ENCODE measurements at places on chromosomes 2 and 18.

- DNase-seq: no peak
Measured at GRCh38 chr2:76446872-76447271, 736.2 kb upstream of the GCFC2 start.

DNA sequence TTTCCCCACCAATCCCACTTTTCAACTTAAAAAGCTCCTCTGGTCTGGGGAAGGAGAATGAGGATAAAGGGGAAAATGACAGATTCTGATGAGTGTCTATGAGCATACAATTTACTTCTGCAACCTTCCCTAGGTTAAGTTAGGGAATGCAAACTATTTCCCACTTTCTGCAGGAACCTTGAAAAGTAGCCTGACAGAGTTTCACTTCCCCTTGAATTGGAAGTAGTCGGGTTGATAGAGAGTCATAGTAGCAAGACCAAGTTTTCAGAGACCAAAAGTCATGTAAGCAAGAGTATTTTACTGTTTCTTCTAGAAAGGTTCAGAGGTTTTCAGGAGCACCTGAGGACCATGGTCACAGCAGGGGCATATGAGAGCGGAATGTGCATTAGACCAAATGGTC, 815.1 kb downstream of the CPS1 start:
- no peak for DNase-seq

DNA sequence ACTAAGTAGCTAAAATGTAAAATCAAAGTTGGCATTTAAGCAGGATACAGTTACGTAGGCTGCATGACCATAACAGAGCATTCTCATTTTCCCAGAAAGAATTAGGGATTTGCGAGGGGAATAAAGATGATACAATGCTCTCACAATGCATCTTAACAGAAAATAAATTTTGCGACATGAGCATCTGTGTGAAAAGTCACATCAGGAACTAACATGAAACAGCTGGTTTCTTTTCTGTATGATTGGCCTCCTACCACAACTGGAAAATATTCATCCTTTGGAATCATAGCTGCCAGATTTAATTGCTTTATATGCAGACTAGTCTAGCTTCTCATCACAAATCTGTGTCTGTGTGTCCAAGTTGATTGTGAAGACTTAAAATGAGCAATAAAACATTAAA, 66.0 kb downstream of the KCTD18 start:
- DNase-seq: no peak

DNA sequence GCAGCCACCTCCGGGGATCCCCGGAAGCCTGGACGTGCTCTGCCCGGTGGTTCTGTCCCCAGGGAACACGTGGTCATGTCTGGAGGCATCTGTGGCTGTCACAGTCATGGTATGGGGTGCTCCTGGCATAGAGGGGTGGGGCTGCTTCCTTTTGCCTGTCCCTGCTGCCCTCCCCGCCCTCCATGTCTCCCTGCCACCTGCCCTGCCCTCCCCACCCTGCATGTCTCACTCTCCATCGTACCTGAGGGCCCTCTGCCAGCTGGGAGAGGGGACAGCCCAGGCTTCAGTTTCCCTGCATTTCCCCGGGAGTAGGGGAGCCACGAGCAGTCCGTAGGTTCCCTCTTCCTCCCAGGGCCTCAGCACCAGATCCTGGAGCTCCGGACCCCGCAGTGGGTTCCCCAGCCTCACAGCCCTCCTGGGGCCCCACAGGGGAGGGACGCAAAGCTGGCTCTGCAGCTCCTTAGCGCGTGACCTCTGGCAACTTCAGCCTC, 90.0 kb upstream of the CTDP1 start:
- DNase-seq: no peak

DNA sequence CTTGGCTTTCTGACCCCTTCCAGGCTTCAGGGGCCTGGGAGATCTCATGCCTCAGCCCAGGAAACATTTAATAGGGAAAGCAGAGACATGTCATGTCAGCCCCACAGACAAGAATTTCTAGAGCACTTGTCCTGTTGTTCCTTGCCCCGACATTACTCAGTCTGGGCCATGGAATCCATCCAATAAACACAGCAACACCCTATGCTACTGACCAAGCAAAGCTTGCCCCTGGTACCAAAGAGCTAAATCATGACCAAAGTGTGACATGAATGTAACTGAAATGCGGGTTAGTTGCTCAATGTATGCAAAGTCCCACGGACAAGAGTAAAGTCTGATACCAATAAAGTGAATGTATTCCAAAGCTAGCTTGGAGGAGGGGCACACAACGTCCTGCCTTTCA, 35.1 kb downstream of the EHD3 start:
- no peak for DNase-seq

DNA sequence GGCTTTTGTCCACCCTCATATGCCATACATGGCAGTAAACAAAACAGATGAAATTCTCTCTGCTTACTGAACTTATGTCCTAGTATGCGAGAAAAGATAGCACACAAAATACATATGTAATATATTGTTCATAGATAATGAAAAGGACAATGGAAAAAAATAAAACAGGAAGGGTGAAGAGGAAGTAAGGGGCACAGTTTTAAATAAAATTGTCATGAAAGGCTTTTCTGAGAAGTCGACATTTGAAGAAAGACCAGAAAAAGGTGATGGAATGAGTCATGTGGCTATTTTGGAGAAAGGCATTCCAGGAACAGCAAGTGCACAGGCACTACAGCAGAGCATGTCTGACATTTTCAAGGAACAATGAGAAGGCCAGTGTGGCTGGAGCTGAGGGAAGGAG, 56.4 kb downstream of the KCNH7 start:
- no peak for DNase-seq

DNA sequence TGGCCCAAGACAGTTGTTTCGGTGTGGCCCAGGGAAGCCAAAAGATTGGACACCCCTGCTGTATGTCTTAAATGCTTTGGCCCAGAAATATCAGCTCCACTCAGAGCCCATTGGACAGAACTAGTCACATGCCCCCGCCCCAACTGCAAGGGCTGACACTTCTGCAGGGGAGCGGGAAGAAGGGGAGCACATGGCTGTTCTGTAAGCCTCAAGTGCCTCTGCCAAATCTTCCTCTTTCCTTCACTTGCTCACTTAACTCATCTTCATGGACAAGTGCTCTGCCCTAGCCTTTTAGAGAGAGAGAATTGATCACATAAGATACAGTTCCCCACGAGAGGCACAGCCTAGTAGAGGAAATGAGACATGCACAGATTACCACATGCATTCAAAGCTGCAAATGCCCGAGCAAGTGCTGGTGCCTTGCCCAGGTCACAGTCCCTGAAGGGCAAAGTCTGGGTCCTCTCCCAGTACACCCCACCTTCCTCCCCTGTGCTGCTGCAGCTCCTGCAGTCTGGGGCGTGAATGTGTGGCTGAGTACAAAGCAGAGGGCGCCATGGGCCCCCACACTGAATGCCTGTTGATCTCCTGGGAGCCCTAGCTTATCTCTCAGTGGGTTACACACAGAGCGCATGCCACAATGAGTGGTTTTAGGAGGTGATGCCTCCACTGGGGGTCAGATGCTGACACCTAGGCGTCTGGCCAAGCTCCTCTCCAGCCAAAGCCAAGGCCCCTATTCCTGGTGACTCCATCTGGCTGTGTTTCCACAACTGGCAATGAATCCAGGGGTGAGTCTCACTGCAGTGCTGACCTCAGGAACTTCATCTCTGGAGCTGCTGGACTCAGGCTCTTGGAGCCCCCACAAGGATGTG, 135.3 kb downstream of the CTIF start:
- no peak for DNase-seq

DNA sequence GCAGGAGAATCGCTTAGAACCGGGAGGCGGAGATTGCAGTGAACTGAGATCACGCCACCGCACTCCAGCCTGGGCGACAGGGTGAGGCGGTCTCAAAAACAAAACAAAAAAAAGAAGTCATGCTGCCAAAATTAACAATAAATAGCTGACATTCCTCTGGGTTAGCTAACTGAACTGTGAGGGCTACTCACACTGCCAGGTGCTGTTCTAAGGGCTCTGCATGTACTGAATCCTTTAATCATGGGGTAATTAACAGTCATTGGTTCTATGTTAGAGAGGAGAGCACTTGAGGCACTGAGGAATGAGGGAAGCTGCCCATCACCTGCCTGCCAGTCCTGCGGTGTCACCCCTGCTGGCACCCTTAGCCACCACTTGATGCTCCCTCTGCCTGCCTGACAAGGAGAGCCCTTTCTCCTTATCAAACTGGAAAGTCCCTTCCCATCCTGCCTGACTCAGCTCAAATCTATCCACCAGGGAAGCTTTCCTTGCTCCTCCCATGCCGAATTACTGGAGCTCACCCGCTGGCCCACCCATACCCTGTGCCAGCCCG, 73.0 kb upstream of the RIOK3 start:
- no peak for DNase-seq
